Adrenal gland (tissue), 19 donors: ENCODE measurements at places on chromosomes 3 and 15. TPM values are rescaled to one million over a fixed set of nuclear protein-coding genes. Genes with fewer than 3 reads are reported as not detected.

Gene PLS1
- total RNA-seq, result 8.7 TPM

Gene HHLA2
- not detected for total RNA-seq

Gene KCNMB3
- 5.7 TPM for total RNA-seq

Gene WDR93
- total RNA-seq, result 0.43 TPM

Gene GOLGA6A
- total RNA-seq, result not detected

Gene NRROS
- 9.9 TPM for total RNA-seq
